ENCODE measurements at places on chromosomes 3 and 15.

DNA sequence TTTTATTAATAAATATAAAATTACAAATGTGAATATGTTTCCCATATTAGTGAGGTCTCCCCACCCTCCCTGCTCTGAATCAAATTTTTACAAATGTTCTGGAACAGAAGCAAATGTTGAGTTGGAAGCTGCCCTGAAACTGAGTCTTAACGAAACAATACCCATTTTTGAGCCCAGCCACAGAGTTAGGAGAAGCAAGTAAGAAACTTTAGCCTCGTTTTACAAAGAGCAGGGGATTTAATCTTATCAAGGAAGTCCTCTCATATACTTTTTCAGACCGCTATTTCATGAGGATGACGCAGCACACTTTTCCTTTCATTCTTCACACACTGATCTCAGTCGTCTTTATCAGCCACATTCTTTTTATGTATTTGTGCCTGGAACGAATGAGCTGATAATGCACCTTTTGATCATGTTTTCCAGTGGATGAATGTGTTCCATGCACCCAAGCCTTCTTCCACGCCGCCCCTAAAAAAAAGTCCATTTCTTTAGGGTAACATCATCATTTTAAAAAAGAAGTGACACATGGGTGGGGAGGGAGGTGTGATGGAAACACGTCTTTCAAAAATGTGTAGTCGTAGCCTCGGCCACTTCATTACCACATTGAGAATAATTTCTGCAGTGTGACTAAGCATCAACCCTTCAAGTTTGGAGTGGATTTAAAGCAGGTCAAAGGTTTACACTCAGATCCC lies 48.1 kb downstream of the SETMAR start:
- DNase-seq = no peak

- DNase-seq = no peak
Observed at GRCh38 chr3:101673953-101674352, 3.0 kb downstream of the ZBTB11 start.

DNA sequence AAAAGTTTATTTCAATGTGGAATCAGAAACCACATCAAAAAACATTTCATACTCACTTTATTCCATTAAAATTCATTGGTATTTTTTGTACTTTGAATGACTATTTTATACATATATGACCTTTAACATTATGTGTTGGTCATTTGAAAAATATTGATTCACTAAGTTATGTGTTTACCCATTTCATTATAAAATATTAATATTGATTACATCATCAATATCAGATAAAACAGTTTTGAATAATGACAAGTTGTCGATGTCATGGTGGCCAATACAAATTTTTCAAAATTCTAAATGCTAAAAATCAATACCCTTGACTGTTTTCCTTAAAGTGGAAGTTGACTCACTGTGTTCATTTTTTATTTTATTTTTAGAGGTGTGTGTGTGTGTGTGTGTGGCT lies 239.7 kb upstream of the ROBO1 start:
- no peak for DNase-seq

- no peak for DNase-seq
Observed at GRCh38 chr15:47504624-47505256, 212.6 kb upstream of the SEMA6D start.

DNA sequence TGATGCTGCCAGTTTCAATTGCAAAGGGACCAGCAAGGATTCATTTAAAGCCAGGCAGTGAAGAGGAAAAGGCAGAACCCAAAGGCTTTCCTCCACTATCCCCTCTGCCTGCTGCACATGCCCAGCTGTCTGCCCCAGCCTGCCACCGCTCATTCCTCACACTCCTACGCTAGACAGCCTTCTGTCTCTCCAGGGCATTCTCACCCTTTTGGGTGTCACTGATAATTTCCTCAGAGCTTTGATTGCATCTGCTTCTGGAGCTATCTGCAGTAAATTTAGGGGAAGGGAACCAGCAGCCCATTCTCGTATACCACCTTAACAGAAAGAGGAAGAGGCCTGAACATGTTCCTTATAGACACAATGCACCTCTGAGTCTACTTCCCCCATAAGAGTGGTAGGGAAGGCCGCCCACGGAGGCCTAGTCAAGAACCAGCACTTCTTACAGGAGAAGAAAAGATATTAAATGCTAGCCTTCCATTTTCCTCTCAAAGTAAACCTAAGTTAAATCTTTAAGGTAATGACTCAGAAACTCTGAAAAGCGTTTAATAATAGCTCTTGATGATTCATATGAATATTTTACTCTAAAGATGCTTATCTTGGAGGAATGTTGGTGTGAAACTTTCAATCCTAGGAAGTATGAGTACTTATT lies 20.9 kb downstream of the NUDT16 start:
- no peak for DNase-seq

GRCh38 chr15:63041402-63041973 lies 1.1 kb upstream of the TPM1 start:
- DNase-seq = no peak

GRCh38 chr15:72685301-72685924 lies 569 bp downstream of the HIGD2B start:
- no peak for DNase-seq

DNA sequence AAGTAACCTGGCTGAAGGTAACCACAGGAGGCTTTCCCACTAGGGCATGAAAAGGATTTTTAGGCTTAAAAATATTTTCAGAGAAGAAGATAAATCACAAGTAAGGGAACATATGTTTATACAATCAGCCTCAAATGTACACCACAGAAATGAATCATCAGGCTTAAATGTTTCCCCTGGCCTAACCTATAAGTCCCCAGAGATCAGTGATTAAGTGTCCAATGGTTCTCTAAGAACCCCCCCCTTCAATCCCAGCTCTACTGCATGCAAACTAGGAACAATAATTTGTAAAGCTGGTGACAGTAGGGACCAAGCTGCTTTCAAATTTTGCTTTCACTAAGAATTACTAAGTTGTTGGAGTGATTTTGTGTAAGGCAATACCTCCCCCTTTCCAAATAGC lies 431.6 kb upstream of the LMCD1 start:
- DNase-seq = no peak

DNA sequence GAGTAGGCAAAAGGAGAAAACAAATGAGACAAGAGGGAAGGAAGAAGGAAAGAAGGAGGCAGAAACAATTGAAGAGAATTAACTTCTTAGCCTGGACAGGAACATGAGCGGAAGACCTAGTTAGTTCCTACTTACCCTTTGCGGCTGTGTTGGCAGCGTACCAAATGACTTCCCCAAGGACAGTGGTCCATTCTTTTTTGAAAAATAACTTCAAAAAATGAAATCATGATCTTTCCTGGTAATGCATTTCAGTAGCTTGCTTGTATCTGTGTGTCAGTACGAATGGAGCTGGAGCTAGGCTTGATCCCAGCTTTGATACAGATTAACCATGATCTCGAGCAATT lies 41.5 kb upstream of the CFAP161 start:
- no peak for DNase-seq

- DNase-seq = no peak
Observed at GRCh38 chr15:74802290-74802689, 10.3 kb upstream of the LMAN1L start.

DNA sequence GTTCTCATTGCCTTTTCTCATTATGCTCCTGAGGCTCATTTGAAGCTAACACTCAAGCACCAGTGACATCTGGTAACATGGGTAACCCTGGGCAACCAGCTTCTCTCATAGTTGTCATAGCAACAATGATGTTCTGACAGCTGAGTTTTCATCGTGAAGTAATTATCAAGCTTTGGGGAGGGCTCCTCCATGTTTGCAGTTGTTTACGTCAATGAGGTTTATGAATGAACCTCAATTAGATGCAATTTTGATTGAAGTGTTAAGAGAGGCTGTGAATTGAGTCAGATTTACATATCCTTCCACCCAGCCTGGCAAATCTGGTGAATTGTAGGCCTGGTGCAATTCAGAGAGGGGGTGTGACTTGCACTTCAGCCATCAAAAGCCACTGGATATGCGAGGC lies 119.3 kb upstream of the CHD2 start:
- no peak for DNase-seq

- no peak for DNase-seq
Observed at GRCh38 chr3:183189641-183190040, 27.1 kb upstream of the LAMP3 start.

- DNase-seq = no peak
Observed at GRCh38 chr3:134928819-134929218, 133.8 kb downstream of the EPHB1 start.

- no peak for DNase-seq
Observed at GRCh38 chr15:31223478-31224350, 102.9 kb upstream of the KLF13 start.

DNA sequence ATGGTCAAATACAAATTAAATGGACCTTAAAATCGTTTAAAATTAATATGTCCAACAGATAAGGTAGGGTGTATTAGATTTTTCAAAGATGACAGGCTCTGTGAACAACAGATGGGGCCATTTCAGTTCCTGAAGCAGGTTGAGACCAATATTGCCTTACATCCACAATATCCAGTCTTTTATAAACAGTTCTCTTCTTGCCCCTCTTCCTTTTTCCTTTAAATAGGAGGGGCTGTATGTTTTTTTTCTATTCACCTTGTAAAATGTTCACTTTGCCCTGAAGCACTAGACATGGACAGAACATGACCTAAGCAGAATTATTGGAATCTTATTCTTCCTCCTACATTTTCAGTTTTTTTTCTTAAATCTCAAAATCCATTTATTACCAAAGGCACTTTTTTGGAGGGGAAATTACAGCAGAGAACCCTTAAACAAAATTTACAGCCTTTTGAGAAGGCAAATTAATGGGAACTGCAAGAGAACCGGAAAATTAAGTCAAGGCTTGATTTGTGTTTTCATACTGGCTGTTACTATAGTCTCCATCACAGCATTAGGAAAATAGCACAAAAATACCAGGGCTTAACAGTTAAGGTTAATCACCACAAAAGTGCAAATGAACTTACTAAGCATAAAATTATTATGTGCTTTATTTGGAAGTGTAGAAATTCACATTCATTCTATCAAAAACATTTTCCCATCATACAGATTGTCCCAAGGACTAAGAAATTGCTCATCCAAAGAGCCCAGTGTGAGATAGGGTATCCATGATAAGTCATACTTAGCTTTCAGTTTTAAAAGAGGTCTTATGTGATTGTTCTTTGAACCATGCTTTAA lies 55.8 kb downstream of the CMSS1 start:
- no peak for DNase-seq

GRCh38 chr3:17726313-17726712 lies 16.1 kb downstream of the TBC1D5 start:
- DNase-seq = no peak

DNA sequence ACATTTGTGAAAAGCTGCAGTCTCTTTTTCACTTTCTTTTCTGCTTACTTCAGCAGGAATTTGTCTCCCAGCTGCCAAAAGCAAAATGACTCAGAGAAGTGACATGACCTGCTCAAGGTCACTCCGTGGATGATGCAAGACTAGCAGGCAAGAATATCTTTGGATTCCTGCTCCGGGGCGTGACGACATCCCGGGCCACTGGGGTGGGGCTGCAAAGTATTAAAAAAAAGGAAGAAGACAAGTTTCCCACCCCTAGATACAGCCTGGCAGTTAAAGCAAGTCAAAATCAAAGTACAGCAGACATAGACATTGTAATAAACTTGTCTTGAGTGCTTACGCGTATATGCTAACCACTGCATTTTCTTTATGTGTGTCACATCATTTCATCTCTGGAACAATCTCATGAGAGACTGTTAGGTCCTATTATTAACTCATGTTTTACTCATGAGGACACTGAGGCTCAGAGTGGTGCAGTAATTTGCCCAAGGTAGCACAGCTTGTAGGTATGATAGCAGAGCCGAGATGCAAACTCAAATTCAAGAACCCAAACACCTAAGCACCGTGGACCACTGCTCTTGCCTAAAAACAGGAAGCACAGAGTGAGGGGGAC lies 485.2 kb upstream of the PROK2 start:
- no peak for DNase-seq

DNA sequence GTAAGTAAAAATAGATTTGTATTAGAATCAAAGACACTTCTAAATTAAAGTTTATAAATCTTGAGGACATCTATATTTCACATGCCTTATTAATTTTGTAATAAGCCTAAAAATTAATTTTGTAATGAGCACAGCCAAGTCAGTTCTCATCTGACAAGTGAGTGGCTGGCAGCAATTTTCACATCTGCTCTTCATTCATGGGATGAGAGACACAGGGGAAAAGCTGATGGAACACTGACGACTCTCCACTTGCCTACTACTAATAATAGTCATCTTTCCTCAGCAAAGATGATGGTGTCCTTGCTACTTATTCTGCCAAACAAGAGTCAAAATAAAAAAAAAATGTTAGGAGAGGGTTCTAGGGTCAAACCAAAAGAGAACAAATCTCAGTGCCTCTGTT lies 14.4 kb upstream of the CMSS1 start:
- DNase-seq = no peak

- no peak for DNase-seq
Observed at GRCh38 chr3:31833391-31834190, 147.5 kb downstream of the OSBPL10 start.

DNA sequence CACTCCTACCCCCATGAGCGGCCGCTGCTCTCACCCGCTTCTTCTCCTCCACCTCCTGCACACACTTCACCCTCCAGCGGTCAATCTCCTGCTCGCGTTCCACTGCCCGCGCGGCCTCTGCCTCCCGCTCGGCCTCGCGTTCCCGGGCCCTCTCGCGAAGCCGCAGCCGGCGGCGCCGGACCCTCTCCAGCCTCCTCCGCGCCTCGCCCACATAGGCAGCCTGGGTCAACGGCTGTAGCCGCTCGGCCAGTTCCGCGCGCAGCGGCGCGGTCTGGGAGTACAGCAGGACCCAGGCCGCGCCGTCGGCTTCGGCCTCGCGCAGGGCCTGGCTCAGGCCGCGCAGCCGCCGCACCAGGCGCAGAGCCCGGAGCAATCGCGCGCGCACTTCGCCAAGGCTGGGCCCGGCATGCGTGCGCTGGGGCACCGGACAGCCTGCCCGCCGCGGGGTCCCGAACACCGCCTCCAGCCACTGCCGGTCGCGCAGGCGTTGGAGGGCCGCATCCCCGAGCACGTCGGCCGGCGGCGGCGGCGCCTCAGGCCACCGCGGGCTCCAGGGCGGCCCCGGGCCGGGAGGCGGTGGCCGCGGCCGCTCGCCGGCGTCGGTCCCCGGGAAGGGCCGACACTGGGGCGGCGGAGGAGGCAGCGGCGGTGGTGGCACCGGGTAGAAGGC lies 595 bp downstream of the PDCD7 start:
- no peak for DNase-seq

DNA sequence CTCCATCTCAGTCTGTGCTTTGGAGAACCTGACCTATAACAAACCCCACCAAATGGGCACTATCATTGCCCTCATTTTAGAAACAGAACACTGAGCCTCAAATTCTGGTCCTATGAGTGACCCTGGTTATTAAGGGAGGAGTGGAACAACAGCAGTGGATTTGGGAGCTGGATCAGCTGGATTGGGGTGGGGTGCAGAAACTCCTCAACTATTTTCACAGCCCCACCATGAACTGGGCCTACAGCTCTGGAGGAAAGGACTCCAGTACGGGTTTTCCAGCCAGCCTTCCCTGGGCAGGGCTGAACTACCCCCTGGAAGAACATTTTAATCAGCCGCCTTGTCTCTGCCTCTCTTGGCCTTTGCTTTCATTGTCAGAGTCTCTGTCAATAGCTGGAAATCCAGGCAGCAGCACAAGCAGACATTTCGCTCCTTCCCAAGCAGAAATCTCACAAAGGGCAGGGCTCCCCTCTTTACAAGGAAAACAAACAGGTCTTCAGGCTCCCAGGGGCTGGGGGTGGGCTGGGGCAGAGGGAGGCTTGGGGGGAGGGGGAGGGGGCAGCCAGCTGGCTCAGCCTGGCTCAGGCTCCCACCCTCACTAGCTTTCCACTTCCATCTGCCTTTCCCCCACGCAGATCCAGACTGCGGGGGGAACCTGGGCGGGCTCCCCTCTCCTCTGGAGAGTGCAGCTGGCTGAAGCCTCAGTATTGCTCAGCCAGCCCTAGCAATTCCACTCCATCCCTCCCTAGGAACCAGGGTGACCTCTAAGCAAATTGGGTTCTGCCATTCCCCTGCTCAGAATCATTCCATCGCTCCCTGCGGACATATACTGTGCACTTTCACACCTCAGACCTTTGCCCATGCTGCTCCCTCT lies 13.7 kb upstream of the TLE3 start:
- DNase-seq = no peak
